PC-3 (cell line): ENCODE measurements at places on chromosomes 6 and 20. TPM values are rescaled to one million over a fixed set of nuclear protein-coding genes. Genes with fewer than 3 reads are reported as not detected.
A peak's percentile ranks its signal among the peaks of the same experiment; 100 is the strongest.

DNA sequence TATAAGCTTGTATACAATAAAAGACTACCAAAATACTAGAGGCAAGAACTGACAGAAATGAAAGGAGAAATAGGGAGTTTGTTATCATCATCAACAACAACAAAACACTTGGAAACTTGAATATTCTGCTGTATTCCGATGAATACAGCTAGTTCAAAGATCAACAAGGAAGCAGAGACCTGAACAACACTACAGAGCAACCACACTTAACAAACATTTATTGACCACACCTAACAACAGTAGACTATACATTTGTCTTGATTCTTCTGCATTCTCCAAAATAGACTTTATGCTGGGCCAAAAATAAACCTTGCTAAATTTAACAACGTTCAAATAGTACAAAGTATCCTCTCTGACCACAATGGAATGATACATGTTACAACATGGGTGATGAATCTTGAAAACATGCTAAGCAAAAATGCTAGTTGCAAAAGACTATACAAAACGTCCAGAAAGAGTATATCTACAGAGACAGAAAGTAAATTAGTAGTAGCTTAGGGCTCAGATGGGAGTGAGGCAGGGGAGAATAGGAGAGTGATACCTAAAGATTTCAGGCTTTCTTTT lies 39.1 kb upstream of the PAK5 start:
- DNase-seq: no peak

DNA sequence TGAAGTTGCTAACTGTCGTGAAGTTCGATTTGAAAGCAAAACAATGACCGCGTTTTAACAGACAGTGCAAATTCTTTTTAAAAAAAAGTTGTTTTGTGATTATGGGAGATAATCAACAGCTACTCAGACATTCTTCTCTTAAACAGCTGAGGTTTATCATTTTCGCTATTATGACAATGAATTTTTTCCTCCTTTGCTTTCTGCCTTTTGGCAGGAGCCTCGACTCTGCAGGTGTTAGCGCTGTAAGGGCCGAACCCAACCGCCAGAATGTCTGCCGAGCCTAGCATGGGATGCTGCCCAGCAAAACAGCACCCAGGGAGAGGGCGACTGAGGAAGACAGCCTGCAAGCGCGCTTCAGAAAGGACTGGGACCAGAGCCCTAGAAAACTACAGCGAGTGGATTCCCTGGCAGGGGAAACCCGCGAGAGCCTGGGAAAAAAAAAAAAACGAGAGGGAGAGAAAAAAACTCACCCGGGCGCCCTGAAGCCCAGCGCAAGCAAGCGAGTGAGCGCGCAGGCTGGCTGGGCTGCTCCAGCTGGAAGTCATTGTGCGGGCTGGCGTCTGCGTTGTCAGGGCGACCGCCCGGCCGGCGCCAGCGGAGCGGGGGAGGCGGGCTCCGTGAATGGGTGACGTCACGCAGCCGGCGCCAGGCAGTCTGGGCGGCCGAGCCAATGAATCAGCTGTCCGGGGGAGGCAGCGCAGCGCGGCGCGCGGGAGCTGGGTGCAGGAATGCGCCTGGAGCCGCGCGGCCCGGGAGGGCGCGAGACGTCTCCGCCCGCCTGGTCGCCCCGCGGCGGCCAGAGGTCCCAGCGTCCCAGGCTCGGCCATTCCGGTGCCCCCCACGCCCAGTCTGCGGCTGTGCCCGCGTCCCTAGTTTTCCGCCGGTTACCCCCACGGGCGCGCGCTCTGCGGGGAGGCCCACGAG lies 32.7 kb upstream of the ID4 start:
- peak; percentile 94 for DNase-seq

DNA sequence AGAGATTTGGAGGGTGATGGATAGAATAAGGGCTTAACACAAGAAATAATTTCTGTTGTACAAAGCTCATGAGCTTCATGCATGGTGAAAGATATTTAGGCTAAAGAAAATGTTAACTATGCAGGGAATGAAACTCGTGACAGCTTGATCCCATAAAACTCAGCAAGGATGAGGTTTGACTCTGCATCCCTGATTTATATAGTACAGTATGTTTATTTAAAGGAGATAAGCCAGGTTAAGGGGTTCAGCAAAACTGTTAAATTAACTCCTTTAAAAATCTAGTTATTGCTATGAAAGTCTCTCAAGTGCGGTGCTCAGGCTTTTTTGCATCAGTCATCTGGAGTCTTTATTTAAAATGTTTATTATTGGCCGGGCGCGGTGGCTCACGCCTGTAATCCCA lies 326.4 kb downstream of the LAMA2 start:
- no peak for DNase-seq

DNA sequence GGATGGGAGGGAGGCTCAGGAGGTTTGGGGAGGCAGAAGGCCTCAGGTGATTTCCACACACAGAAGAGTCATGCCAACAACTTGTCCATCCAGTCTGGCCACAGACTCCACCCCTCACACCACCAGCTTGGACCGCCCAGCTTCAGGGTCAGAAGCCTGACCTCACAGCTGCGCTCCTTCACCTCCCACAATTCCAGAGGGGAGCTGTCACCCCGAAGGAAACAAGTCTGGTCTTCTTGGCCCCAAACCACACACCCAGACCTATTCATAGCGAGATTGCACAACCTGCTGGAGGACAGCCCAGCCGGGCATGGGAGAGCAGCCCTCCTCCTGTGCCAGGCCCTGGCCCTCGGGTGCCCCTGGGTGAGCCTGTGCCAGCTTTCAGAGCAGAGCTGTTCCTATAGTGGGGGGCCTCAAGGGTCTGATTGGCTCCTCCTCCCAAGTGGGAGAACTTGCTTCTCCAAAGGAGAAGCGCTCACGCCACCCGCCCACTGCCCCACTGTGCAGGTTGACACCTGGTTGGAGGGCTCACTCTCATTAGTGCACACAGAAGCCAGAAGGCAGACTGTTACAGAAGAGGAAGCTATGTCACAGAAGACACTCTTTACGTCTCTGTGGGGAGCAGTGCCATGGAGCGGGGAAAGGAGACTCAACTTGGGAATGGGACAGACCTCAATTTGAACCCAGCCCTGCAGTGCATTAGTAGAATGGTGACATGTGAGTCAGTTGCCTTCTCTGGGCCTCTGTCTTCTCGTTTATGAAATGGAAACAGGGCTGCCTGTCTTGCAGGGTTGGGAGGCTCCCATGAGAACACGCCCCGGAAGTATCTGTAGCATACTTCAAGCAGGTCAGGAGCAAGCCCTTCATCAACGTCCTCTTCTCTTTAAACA lies 128.8 kb downstream of the FOXO3 start:
- DNase-seq: peak; percentile 92

Gene RPS21
- total RNA-seq: 1,250 and 1,945 TPM in 2 replicates

- no peak for DNase-seq
These were observed 29.0 kb upstream of the TCP11 start for GRCh38 chr6:35170166-35170565.
